ENCODE measurements at places on chromosomes 2 and 18.
A peak's percentile ranks its signal among the peaks of the same experiment; 100 is the strongest.

- DNase-seq = no peak
These were observed 36.4 kb downstream of the TSN start for GRCh38 chr2:121791801-121792221.

- no peak for DNase-seq
These were observed 264.7 kb downstream of the CCDC85A start for GRCh38 chr2:56448403-56449001.

GRCh38 chr2:118048401-118048800 is 34.5 kb upstream of the CCDC93 start:
- DNase-seq = no peak

DNA sequence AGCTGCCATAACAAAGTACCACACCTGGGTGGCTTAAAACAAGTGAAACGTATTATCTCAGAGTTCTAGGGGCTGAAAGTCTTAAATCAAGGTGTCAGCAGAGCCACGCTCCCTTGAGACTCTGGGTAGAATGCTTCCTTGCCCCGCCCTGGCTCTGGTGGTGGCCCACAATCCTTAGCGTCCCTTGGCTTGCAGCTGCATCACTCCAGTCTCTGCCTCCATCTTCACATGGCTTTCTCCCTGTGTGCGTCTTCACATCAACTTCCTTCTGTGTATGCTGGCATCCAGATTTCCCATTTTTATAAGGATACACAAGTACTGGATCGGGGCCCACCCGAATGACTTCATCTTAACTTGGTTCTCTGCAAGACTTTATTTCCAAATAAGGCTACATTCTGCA is 62.5 kb downstream of the MRO start:
- no peak for DNase-seq

GRCh38 chr18:34321066-34321465 is 96.4 kb upstream of the NOL4 start:
- peak; percentile 17 for DNase-seq

DNA sequence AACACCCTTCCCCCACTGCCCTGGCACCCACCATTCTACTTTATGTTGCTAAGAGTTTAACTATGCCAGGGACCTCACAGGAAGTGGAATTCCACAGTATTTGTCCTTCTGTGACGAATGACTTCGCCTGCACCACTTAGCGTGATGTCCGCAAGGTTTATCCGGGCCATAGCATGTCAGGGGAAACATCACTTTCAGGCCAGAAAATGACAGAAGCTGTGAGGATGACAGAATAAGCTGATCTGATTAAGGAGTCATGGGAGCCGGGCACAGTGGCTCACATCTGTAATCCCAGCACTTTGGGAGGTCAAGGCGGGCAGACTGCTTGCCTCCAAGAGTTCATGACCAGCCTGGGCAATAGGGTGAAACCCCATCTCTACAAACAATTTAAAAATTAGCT is 248.8 kb downstream of the EIPR1 start:
- DNase-seq = no peak

DNA sequence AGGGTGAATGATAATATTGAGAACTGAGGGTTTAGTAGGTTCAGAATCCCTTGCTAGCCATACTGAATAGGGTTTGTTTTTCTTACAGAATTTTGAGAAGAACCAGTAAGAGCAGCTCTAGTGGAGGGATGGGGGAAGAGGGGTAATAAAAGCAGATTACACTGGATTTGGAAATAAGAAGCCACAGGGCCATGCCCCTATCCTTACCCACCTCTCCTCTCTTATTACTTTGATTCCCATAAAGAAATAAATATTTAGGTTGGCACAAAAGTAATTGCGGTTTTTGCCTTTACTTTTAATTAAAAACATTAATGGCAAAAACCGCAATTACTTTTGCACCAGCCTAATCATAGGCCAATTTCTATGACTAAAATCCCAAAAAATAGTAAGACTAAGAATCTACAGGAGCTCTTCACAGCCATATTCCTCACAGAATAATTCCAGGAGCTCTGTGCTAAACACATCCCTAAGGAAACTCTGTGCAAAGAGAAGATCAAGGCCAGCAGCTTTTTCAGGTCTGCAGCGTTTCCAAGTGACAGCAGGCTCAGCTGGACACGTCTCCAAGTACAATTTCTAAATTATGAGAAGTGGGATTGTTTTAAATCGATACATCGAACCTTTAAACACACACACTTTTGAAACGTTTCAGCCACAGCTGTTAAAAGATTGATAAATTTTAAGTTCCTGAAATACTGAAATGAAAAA is 58.4 kb upstream of the RTN4 start:
- no peak for DNase-seq

DNA sequence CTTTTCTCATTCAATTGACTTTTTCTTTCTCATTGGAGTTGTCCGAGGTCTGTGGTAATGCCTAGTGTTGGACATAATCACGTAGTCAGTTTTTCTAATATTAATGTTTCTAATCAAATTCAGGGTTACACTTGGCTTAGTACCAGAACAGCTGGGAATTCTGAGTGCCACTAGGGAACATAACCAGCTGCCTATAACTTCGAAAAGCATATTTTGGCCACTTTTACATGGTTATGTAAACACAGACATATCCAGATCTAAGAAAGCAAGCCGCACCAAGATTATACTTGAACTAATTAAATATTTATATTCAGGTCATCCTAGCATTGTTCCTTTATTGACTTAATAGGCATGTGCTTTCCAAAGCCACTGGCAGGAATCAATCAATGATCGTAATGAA is 91.1 kb upstream of the ARHGAP28 start:
- no peak for DNase-seq

GRCh38 chr2:50143822-50144575 is 887.9 kb downstream of the NRXN1 start:
- peak; percentile 29 for DNase-seq

- no peak for DNase-seq
These were observed 68.4 kb upstream of the PPP1CB start for GRCh38 chr2:28683100-28683706.

DNA sequence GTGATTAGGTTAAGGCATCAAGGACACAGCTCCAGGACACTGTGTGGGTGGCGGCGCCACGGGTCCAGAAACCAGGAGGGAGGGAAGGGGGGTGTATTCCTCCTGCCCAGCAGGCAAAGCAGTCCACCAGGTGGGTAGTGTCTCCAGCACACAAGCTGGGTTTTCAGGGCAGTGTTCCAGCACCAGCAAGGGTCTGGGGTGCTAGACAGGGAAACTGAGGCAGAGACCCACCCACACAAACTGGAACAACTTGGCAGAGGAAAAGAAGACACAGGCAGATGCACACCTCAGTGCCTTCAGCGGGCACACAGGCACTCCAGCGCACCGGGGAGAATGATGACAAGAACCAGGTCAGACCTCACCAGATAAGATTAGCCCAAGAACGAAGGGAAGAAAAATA is 28.4 kb upstream of the GNAL start:
- DNase-seq = no peak

GRCh38 chr2:180978903-180979748 is 1.3 kb upstream of the UBE2E3 start:
- no peak for DNase-seq

GRCh38 chr18:21489119-21489750 is 111.3 kb downstream of the ESCO1 start:
- DNase-seq = peak; percentile 70
